ENCODE measurements at places on chromosomes 6 and 20.

DNA sequence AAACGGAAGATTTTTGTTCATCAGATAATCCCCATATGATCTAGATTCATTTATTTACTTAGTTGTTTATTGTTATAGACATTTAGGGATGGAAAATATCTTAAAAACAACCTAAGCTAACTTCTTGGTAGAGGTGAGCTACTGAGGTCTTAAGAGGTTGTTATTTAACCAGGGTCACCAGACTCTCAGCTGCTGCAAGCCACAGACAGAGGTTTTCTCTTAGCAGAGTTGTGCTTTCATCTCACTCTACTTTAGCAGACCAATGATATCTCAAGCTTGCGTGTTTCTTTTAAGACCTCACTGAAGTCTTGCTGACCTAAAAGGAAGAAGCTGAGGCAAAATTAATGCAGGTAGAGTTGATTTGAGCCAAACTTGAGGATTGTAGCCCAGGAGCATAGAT is 43.6 kb downstream of the NCOA7 start:
- DNase-seq, result no peak

DNA sequence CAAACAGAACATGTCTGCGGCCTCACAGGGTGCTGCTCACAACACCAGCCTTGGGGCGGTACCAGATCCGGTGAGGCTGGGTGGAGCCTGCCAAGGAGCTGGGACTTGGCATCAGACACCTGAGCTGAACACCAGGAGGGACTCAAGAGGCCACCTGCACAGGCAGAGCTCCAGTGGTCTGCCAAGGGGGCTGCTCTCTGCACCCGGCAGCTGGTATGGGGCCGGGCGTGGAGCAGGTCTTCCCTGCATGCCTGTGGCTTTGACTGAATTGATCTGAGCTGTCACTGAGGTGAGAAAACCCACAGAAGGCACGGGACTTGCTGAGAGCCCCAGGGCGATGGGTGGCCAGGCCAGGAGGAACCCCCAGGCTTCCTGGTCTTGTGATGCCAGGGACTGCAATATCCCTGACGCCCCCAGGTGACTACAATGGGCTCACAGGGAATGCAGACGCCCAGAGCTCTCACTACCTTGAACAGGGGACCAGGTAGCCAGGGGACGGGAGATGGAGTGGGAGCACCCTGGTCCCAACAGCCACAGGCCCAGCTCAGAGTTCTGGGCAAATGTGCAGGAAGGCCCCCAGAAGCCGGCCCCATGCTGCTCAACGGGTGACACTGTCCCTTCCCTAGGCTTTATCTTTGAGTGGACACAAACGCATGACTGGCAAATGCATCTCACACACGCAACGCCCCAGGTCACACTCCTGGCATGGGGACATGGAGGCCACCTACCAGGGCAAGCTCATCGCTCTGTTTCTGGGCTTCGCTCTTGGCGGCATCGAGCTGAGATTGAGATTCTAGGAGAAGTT is 48.2 kb downstream of the DSTN start:
- peak; percentile 6 for DNase-seq

GRCh38 chr20:24066076-24066700 is 77.6 kb upstream of the GGTLC1 start:
- DNase-seq, result no peak

DNA sequence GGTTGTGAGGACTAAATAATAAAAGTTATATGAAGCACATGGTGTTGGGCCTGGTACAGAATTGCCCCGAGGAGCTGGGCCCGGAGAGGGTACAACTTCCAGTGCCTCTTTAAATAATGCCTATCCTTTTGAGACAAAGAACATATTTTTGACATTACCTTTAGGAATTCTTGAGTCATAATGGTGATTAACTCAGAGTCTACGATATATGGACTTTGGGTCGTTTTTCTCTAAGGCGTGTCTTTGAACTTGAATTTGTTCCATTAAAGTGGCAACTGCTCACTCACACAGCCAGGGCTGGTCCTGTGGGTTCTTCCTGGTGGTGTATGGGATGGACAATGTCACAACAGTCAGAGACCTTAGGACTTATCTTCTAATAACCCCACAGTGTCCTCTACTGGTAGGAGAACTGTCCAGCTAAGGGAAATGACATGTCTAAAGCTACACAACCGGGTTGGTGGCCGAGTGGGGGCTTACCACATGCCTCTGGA is 106.5 kb downstream of the CDC5L start:
- no peak for DNase-seq

DNA sequence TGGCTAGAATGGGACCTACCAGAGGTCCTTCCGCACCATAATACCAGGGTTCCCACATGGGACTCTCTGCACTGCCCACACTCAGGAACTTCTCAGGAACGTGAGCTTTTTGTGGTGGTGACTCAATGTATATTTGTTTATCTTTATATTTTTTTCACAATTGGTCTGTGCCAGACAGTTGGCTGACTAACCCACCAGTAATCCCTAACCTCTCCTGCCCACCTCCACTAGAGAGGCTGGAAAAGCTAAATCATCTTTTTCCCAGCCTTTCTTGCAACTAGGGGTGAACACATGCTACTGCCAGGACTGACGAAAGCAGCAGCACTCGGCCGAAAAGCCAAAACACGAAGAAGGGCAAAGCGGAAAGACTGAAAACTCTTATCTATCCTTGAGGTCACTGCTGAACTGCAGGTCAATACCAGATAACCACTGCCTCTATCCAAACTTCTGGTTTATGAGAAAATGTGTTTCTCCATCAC is 112.9 kb downstream of the TRERF1 start:
- no peak for DNase-seq

GRCh38 chr6:114342826-114343781 is at the start of gene HS3ST5:
TSS of gene HS3ST5 (minus strand) at chr6:114343023. CDS start at chr6:114062845, 280,178 bp downstream.
- DNase-seq, result no peak

DNA sequence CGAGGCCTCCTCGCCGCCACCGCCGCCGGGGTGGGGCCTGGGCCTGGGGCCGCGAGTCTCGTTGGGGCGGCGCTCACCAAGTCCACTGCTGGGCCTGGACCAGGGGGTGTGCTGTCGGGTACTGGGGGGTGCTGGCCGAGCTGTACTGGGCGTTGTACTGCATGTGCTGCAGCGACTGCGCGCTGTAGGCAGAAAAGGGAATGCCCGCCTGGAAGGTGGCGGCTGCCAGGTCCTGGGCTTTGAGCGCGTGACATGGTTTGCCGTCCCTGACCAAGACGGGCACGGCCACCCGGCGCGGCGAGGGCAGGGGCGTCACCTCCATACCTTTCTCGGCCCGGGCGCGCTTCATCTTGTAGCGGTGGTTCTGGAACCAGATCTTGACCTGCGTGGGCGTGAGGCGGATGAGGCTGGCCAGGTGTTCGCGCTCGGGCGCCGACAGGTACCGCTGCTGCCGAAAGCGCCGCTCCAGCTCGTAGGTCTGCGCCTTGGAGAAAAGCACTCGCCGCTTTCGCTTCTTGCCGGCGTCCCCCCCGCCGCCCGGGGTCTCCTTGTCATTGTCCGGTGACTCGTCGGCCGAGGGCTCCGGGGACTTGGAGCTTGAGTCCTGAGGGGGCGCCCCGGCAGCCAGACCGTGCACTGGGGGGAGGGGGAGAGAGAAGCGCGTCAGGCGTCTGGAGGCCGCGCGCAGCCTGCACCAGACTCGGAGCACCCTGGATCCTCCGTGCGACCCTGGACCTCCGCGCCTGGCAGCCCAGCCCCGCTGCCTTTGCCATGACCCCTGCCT is 1.8 kb downstream of the NKX2-2 start:
- DNase-seq, result no peak

GRCh38 chr6:39204160-39204495 is 25.1 kb downstream of the KCNK5 start:
- DNase-seq, result no peak

GRCh38 chr20:45432294-45432693 is 16.4 kb downstream of the PIGT start:
- DNase-seq, result no peak

DNA sequence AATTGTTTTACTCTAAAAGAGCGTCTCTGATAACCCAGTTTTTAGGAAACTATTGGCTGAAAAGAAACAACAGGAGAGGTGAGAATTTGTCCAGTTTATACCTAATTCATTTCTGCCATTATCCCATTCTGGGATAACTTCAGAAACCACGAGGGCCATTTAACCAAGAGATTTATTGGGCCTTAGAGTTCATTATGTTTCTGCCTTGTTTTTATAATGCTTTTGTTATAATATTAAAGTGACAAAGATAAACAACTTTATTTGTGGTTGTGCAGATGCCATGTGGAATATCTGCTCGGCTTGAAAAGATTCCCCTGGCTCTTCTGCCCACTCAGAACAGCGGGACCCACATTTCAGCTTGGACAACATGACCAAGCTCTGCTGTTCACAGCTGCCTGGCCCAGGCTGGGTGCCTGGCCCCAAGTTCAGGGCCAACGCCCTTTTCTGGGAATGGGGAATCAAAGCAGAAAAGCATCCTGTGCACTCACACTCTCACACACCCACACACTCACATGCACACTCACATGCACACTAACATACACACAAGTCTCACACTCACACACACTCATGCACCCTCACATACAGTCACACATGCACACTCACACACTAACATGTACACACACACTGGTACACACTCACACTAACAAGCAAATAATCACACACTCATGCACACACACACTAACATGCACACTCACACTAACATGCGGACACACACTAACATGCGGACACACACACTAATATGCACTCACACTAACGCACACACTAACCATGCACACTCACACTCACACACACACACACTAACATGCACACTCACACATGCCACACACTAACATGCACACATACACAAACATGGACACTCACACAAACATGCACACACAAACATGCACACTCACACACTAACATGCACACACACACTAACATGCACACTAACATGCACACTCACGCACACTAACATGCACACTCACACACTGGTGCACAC is 86.7 kb upstream of the NEDD9 start:
- no peak for DNase-seq
